ENCODE measurements at places on chromosomes 13 and 19.

DNA sequence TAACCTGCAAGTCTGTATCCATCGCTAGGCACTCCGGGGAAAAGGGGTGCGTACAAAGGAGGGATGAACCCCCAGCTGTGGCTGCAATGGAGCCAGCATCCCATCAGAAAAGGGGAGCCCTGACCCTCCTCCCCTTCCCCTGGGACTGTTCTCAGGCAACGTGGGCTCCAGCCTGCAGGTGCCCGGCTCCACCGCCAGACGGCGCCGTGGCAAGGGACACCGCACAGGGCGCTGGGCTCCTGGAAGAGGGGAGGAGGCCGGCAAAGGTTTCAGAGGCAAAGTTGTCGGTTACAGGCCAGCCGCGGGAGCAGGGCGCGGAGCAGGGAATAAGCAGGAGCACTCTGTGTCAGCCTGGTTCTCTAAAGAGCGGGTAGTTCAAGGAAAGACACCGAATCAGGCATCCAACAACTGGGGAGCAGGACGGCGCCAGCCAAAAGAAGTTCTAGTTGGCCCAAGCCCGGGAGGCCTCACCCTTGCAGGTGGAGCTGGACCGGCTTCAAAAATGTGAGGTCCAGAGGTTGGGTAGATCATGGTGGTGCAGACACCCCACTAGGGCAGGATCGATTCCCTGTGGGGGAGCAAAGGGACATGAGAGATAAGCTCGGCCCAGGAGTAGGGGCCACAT is 53.0 kb upstream of the ATP12A start:
- no peak for DNase-seq

DNA sequence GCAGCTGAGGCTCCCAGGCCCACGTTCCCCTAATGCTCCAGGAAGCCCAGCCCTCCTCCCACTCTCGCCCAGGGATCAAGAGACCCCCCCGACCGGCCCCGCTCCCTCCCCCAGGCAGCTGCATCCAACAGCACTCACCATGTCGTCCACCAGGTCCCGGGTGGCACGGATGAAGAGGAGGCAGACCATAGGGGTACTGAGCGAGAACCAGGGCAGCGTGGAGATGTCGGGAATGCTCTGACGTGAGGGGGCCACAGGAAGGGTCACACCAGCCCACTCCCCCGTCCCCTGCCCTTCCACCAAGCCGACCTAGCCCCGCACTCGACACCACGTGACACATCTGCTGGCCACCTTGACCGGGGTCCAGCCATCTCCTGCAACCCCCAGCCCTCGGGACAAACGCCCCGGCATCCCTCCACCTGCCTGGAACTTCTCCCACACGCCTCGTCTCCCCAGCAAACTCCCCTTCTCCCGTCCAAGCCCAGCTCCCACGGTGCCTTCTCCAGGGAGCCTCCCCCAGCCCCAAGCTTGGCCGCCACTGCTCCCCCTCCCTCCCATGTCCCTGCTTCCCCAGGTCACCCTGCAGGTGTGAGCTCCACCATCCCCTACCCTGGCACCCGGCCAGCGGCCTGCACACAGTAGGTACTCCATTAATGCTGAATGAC is 4.9 kb downstream of the ATP8B3 start:
- no peak for DNase-seq

DNA sequence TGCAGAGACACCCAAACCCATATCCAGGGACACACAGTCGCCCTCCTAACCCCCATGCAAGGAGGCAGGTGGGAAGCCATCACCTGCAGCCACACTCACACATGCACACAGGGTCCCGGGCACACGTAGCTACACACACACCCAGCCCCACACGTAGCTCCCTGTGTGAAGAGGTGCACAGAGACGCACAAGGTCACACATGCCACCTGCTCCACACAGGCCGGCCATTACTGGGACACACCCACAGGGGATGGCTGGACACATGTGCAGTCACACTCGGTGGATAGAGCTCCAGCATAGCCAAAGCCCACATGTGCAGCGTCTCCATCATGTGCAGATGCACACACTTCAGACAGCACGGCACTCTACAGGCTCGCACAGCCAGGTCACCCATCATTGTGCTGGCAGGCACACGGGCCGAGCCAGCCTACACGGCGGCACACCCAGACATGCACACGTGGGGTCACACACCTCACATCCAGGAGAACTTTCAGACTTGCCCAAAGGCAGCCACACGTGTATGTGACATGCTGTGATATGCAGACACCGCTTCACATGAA is 1.1 kb downstream of the ZNF835 start:
- no peak for DNase-seq

DNA sequence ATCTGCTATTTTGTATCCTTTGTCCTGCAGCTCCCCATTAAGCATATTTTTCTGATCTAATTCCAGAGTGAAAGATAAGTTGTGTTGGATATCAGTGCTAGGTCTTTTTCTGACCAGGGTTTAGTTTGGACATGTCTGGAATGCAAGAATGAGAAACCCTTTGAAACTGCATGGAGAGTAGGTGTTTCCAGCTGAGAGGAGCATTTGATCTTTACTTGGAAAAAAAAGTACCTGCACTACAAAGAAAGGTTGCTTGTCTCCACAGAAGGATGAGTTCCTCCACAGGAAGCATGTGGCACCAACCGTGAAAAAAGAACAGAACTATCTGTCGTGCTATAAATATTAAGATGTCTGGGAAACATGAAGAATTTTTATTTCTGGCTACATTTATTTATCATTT is 36.6 kb upstream of the MED4 start:
- DNase-seq = no peak

GRCh38 chr13:94706843-94707399 is 5.4 kb downstream of the SOX21 start:
- DNase-seq = no peak

DNA sequence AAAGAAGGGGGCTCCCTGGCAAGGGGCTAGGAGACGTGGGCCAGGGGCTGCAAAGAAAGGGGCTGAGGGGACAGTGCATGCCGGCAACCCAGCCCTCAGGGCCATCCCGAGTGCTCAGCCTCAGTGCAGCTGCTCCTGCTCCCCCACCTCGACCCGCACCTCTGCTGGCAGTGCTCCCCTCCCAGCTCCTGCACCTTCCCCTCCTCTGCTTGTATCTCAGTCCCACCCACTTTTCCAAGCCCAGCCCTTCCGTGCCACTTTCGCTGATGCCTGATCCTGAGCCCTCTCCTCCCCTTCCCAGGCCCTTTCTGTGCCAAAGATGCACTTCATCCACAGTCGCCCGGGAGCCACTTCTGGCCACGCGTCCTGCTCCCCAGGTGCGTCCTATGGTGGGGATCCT is 69.9 kb upstream of the KCTD15 start:
- DNase-seq = no peak

GRCh38 chr19:52991484-52991883 is 22.2 kb upstream of the ERVV-1 start:
- DNase-seq = no peak

DNA sequence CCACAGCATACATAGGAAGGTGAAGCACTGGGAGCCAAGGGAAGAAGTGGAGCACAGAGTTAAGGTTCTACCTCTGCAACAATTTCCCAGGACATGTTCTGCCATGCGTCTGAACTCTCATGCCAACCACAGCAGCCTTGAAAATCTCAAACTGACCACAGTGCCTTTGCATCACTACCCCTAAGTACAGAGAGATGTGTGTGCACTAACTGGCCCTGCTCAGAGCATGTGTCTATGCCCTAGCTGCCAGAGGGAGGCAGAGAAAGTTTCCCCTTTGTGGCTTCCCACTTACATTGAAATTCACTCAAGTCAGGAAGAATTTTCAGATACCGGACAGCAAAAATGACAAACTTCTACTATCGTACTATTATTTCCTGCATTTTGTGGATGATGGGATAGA is 26.8 kb upstream of the WDFY2 start:
- no peak for DNase-seq

GRCh38 chr19:13938301-13939064 is at the start of gene PODNL1:
Gene PODNL1, minus strand, starts transcription at chr19:13938417. Its CDS starts 236 bp downstream, at chr19:13938181.
- DNase-seq = no peak

GRCh38 chr13:109959903-109960302 is 173.5 kb upstream of the IRS2 start:
- no peak for DNase-seq

DNA sequence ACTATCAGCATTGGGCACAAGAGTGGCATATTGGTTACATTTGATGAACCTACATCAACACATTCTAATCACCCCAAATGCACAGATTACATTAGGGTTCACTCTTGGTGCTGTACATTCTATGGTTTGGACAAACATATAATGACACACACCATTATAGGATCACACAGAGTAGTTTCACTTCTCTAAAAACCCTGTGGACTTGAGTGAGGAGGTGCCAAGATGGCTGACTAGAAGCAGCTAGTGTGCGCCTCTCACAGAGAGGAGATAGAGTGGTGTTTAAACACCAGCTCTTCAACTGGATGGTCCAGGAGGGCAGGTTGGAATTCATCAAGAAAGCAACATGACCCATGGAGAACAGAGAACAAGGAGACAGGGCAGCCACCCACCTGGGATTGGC is 265.6 kb downstream of the TDRD3 start:
- no peak for DNase-seq

DNA sequence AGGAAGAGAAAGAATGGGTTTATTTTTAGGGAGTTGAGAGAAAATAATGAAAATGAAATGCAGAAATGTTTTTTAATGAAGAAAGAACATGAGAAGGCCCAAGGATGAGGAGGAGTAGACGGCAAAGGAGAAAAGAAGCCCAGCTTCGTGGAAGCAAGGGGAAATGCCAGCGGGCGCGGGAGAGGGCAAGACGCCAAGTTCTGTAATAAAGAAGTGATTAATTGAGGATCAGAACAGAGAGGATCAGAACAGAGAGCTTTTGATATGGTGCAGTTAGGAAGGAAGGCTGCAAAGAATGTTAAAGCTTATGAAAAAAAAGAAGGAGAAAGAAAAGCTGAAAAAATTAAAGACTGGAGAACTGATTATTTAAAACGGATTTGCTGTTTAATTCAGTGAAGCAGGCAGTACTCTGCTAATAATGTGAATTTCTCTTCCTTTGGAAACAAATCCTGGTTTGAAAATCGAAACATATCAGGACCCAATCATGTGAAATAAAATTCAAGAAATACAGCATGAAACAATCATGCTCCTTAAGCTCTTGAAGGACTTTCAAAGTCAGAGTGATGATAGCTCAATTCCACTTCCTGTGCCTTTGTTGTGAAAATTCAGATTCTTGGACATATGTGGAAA is 99.3 kb upstream of the SOX1 start:
- no peak for DNase-seq

DNA sequence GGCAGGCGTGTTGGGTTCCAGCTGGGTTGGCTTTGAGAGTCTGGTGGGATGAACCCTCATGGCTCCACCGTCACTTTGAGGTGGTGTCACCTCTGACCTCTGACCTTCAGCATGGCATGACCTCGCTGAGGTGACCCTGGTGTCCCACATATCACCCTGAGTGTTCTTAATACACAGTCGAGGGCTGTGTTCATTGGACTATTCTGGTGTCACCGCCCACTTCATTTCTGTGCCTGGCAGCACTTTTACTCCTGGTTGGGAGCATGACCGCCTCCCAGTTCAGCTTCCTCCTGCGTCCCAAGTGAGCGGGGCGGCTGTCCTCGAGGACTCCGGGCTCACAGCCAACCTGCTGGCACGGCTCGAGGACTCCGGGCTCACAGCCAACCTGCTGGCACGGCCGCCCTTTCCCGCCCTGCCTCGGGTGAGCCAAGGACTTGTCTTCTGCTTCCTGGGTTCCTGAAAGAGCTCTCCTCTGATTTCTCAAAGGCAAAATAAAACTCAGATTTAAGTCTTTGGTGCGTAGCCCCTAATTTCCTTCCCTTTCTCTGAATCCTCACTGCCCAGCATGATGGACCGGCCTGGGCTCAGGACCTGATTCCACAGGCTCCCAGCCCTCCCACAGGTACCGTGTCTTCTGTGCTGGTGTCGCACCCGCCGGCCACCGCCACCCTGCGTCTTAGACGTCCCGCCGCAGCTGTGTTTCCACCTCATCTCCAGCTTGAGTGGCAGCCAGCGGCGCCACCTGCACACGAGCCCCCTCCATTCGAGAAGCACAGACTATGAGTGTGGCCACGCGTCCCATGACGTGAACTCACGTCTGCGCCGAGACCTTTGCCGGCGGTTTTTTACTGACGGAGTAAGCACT is 10.4 kb downstream of the ATP4B start:
- DNase-seq = no peak

DNA sequence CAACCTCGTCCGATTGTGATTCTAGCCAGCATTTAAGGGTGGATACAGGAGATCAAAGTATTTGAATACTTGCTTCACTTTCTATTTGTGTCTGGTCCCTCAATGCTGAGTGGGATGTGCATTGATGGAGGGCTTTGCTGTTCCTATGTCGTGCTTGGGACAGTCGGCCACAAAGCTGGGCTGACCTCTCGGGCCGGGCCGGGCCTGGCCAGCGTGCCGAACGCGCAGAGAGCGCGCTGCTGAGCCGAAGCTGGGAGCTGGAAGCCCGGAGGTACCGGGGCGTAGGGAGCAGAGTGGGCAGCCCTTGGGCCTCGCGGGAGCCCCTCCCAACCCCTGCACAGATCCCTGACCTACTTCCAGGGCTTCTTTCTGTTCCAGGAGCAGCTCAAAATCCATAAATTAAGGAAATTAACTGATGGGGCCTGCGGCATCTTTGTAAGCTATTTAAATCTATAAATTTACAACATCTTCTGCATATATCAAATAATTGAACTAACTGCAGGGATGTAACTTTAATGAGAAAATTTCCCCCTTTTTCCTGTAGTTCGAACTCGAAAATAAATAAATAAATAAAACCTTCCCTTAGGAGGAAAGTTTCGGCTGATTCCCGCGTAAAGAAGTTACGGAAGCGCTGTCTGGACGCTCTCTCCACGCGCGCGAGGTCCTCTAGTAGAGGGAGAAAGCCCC is 1.8 kb upstream of the KCTD15 start:
- DNase-seq = no peak

GRCh38 chr19:1616396-1616795 is 11.1 kb upstream of the UQCR11 start:
- no peak for DNase-seq

DNA sequence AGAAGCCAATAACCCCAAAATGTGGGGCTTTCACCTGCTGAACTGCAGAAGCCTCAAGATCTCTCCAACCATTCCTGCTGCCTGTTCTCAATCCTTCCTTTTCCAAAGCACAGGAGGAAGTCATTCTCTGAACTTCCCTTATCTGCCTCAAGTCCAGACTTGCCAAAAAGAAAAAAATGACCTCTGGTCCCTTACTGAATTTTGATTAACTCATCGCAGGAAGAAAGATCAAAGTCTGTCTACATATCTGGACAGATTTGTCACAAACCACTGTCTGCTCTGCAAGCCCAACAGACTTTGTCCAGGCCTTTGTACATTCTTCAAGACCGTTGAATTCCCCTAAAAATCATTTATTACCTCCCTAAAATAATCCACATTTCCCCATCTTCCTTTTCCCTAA is 126.5 kb upstream of the NBEA start:
- DNase-seq = no peak

DNA sequence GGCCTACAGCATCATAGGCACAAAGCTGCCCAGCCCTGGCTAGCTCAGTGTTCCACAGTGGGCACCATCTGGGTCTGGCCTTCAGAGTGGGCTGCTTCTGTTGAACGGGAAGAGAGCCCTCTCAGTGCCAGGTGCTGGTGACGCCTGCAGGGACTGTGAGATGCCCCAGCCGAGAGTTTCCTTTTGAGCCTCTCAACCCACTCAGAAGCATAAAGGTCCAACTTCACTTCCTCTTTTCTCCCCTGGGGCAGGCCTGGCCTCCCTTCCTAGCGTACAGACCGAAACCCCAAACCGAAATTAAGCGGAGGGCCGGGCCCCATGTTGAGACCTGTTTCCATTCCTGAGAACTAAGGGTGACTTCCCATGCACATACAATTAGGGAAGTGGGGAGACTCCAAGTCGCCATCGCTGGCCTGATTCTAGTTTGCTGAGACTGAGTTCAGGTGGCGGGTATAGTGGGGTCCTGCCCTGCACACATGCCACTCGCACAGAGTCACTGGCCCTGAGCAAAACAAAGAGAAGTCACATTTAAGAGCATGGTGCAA is 6.9 kb downstream of the RAB8A start:
- no peak for DNase-seq

All from stimulated activated CD8-positive, alpha-beta memory T cell treated with anti-CD3 and anti-CD28 coated beads, Interleukin-7, amount 100 ng/mL, for 1 hour (primary cell).